ENCODE measurements at places on chromosomes 13 and 19.

GRCh38 chr13:99176309-99177276 is 24.1 kb upstream of the UBAC2 start:
- peak; percentile 63 for DNase-seq

DNA sequence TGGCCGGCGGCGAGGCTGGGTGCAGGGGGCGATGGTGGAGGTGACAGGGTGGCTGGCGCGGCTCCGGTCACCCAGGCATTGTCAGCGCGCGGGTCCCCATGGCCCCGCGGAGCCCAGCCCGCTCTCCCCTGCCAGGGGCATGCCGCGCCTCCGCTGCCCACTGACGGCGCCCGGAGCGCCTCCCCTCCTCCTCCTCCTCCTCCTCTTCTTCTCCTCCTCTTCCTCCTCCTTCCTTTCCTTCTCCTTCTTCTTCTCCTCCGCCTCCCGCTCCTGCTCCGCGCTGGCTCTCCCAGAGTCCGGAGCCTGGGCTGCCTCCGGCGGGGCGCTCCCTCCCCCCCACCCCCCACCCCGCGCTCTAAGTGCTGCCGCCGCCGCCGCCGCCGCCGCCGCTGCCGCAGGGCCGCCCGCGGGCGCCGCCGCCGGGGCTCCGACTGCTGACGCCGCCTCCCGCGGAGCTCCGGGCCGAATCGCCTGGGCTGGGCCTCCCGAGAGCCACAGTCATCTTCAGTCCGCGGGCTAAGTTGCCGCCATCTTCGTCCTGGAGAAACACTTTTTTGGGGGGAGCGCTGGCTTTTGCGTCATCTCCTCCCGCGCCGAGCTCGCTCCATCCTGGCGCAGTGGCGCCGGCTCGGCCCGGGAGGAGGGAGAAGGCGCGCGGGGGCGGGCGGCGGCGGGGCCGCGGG is 348.3 kb downstream of the LIG4 start:
- DNase-seq, result no peak

- DNase-seq, result no peak
These were observed 463 bp upstream of the TSC22D1 start for GRCh38 chr13:44576351-44577235.

DNA sequence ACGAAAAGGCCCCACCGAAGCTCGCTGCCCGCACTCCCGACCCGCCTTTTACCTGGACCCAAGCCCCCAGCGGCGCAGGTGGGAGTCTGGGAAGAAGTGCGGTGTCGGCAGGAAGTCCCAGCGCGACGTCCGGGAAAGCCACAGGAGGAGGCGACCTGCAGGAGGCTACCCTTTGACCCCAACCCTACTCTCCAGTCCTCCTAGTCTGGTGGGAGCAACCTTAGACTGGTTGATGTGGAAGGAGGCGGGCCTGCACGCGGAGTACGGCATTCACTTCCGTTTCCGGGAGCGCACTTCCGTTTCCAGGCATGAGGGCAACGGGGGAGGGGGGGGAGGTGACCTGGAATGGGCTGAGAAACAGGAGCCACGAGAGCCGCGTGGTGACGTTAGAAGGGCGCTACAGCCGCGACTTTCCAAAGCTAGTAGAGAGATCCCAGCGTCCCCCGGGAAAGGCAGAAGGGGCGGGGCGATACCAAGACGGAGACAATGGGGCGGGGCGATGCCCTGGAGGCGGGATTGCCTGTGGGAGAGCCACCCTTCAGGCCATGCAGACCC is 28.5 kb downstream of the ZNF266 start:
- no peak for DNase-seq

DNA sequence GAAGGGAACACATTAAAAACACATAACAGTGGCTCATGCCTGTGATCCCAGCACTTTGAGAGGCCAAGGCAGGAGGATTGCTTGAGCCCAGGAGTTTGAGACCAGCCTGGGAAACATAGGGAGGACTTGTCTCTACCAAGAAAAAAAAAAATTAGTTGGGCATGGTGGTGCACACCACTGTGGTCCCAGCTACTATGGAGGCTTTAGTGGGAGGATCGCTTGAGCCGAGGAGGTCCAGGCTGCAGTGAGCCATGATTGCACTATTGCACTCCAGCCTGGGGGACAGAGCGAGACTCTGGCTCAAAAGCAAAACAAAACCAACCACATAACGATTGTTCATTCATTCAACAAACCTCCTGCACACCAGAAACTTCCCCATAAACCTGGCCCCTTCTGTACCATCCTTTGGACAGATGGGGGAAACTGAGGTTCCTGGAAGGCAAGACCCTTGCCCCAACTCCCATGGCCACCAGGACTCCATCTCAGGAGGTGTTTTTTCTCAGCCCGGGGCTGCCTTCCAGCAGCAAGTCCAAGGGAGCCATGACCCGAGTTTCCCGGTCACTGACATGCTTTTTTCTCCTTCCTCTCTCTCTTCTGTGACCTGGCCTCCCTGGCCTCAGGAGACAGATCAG is 4.3 kb downstream of the FOSB start:
- no peak for DNase-seq

DNA sequence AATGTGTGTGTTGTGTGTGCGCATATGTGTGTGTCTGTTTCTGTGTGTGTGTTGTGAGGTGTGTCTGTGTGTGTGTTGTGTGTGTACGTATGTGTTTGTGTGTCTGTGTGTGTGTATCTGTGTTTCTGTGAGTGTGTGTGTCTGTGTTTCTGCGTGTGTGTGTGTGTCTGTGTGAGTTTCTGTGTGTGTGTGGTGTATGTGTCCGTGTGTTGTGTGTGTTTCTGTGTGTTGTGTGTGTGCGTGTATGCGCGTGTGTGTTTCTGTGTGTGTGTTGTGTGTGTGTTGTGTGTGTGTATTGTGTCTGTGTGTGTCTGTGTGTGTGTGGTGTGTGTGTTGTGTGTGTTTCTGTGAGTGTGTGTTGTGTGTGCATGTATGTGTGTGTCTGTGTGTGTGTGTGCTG is 38.9 kb upstream of the KL start:
- no peak for DNase-seq

- DNase-seq, result no peak
These were observed 417.9 kb downstream of the GPC5 start for GRCh38 chr13:91816263-91816807.

- DNase-seq, result no peak
These were observed 6.7 kb upstream of the DIAPH3 start for GRCh38 chr13:60170414-60170813.

DNA sequence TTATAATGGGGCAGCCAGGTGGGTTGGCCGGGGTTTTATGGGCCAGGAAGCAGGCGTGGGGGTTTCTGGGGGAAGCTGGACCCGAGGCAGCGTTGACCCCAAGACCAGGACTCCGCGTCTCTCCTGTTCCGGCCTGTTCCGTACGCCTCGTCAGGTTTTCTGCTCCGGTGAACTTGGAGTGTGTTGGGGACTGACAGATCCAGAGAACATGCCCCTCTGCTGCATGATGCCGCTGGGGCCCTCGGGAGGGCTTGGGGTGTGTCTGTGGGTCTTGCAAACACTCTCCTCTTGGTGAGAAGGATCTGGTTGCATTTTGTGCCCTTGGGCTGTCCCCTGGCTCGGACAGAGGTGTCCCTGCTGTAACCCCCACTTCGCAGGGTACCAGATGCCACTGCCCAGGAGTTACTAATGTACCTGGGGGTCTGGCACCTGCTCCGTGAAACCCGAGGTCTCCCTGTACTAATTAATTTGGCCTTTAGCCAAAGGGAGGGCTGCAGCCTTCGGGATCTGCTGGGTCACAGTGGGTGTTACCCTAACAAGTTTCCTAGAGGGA is 15.6 kb downstream of the KDM4B start:
- no peak for DNase-seq

DNA sequence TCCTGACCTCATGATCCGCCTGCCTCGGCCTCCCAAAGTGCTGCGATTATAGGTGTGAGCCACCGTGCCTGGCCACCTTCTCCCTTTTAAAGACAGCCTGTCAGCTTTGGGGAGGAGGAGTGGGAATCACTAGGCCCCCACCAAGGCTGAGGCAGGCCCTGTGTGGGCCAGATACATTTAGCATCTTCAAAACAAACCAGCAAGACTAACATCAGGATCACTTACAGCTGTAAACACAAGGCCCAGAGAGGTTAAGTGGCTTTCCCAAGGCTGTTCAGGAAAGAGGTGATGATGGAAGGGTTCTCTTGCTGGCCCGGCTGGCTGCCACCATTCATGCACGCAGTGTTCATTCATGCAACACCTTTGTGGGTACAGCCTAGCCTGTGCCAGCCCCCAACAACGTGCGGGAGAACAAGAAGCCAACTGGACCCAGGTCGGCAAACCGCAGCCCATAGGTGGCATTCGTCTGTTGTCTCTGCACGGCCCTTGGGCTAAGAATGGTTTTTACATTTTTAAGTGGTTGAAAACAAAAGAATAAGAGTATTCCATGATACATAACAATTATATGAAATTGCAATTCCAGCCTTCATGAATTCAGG is 23.0 kb downstream of the IER2 start:
- DNase-seq, result no peak

DNA sequence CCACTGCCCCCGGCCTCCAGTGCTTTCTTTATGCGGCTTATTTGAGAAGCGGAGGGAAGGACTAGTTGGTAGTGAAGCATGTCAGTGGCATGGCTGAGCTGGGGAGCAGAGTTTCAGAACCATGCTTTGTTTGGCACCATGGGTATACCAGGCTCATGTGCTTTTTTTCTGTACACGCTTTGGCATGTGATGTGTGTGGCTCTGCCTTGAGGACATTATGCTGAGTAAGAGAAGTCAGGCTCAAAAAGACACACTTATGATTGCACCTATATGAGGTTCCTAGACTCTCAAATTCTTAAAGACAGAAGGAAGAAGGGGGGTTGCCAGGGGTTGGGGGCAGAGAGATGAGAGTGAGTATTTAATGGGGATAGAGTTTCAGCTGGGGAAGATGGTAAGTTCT is 21.3 kb downstream of the GATAD2A start:
- DNase-seq, result no peak

- no peak for DNase-seq
These were observed 17.3 kb downstream of the LRCH1 start for GRCh38 chr13:46570273-46570672.

GRCh38 chr19:8663920-8664670 is 33.7 kb downstream of the NFILZ start:
- no peak for DNase-seq

GRCh38 chr13:32911506-32911905 is 104.7 kb upstream of the KL start:
- DNase-seq, result peak; percentile 33

DNA sequence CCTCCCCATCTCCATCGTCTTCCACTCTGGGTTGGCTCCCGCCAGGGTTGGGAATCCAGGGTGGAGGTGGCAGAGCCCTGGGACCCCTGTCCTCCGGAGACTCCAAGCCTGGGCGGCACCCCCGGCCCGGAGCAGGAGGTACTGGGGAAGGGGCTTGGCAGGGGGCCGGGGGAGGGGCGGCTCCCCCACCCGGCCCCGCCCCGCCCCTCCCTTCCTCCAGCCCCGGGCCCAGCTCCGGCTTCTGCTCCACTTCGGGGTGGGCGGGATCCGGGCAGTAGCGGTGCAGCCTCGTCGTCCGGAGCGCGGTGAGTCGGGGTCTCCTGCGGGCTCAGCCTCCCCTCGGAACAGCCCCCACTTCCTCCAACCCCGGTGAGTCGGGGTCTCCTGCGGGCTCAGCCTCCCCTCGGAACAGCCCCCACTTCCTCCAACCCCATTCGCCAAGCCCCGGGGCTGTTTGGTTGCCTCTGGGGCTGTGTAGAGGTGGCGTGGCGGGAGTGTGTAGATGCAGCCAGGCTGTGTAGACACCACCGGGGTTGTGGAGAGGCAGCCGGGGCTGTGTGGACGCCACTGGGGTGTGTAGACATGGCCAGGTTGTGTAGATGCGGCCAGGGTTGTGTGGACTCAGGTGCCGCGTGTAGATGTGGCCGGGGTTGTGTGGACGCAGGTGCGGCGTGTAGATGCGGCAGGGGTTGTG is at the start of gene TMPRSS9:
TSS of gene TMPRSS9 (plus strand) at position 274 of the 694 bp plus-strand sequence. CDS start 29,521 bp downstream, outside the sequence.
- DNase-seq, result no peak

- no peak for DNase-seq
These were observed 807 bp downstream of the PGLYRP1 start for GRCh38 chr19:46022061-46022430.

GRCh38 chr19:50501186-50501567 is 9.8 kb downstream of the JOSD2 start:
- no peak for DNase-seq

DNA sequence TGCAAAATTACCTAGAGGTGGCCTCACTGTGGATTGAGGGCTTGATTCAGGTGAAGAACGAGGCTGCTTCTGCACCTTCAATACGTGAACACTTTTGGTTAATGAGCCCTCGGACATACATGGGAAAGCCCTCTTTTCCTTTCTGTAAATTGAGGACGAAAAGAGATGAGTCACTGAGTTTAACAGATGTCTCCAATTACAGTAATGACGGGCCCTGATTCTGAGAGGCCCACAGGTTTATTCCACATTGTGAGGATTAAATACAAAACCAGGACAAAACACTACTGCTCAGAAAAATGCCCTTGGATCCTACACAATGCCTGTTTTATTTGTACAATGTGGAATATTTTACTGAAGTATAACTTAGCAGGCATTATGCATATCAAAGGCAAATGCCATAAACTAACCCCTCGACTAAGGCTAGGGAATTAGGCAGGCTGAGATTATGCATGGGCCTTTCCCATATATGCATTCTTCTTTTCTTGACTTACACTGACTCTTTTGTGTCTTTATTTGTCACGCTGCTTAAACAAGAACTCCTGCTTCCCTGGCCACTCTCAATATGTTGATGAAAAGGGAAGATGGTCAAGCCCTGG is 819.9 kb downstream of the OLFM4 start:
- no peak for DNase-seq

- DNase-seq, result no peak
These were observed 35.2 kb downstream of the C13orf46 start for GRCh38 chr13:113938716-113939115.

GRCh38 chr19:29860492-29860891 is 48.7 kb downstream of the CCNE1 start:
- no peak for DNase-seq

- no peak for DNase-seq
These were observed 62.1 kb downstream of the DGKH start for GRCh38 chr13:42110410-42111155.

- no peak for DNase-seq
These were observed 190.9 kb upstream of the KLF12 start for GRCh38 chr13:74325106-74325505.

- no peak for DNase-seq
These were observed 384.4 kb downstream of the DLEU7 start for GRCh38 chr13:50459046-50459445.

- DNase-seq, result no peak
These were observed 70.1 kb downstream of the TDRD3 start for GRCh38 chr13:60467098-60467497.

- DNase-seq, result no peak
These were observed 103.6 kb upstream of the MYO16 start for GRCh38 chr13:108525827-108526226.

GRCh38 chr19:45079911-45080370 is 881 bp downstream of the GEMIN7 start:
- DNase-seq, result no peak

GRCh38 chr19:21566073-21566472 is 60.7 kb downstream of the ZNF429 start:
- no peak for DNase-seq
